Panc1 (cell line): ENCODE measurements at places on chromosomes 7 and 10.

- DNase-seq: no peak
Observed at GRCh38 chr10:30505543-30506298, 71.7 kb downstream of the MAP3K8 start.

DNA sequence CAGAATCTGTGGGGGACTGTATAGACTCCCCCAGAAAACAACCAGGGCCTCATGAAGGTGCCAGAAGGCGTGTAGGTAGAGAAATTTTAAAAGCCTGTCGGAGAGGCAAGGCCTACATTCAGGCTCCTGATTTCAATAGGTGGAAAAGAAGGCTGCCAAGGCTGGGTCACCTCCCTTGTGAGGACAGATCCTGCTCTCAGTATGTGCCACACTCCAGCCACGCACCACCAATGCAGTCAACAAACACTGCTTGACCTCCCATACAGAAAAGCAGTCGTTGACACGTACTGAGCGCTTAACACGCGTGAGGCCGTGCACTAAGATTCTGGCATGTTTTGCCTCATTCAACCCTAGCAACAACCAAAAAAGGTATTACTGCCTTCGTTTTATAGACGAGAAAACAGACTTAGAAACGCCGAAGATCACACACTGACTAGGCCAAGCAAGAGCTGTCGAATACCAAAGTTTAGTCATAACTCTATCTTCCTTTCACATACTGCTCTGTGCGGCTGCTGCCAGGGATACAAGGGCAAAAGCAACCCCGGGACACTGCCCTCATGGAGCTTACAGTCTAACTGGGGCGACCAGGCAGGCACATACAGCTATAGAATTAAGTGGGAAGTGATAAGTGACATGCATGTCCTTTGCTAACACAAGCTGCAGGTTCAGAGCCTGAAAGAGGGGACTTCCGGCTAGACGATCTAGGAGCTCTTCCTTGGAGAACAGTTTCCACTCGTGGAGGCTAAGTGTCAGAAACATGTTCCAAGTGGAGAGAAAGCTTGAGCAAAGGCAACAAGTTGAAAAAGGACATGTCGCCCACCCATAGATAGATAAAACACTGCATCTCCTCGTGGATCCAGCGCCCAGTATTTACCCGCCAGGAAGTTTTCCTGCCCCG is 797 bp upstream of the NKX2-3 start:
- no peak for DNase-seq

DNA sequence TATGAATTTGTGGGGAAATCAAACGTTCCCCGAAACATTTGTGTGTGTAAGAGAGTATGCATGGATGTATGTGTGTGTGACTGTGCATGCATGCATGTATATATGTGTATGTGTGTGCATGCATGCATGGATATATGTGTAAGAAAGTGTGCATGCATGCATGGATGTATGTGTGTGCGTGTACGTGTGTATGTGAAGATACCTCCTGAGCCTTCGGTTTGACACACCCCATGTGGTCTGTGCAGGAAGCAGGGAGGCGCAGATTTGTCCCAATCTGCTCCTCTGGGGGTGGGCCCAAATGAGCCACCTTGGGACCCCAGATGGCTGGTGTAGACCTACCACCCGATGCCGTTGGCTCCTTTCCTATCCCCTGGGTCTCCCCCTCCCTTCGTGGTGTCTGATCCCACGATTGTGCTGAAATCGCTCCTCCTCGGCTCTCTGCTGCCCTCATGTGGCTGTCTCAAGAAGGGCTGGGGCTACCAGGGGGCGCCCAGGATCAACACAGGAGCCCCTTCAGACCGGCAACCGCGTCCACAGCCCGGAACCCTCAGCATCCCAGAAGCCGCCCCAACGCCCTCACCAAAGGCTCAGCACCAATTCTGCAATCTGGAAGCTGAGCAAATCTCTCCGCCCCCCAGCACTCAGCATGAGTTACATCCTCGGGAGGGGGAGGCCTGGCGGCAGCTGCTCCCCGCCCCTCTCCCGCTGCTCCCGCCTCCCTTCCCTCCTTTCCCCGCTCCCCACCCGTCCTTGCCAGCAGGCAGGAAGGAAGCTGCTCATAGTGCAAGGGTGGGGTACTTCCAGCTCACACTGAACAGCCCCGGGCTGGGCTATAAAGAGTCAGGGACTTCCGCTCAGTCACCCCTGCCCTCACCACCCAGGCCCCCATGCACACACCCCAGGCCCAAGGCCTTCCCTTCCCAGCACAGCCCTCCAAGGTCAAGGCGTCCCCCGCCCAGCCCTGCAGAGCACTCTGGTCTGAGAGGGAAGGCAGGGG is 2.3 kb upstream of the NOS3 start:
- DNase-seq: no peak

- no peak for DNase-seq
Observed at GRCh38 chr7:6419310-6419773, 28.4 kb downstream of the DAGLB start.

- no peak for DNase-seq
Observed at GRCh38 chr7:31104361-31105255, 52.5 kb downstream of the ADCYAP1R1 start.

GRCh38 chr10:7817576-7817975 is 729 bp upstream of the TAF3 start:
- DNase-seq: no peak

GRCh38 chr10:285216-285615 is 150.0 kb downstream of the ZMYND11 start:
- DNase-seq: no peak

GRCh38 chr7:50562136-50562535 is 3.1 kb downstream of the DDC start:
- DNase-seq: no peak

GRCh38 chr7:520503-521161 is 986 bp upstream of the PDGFA start:
- DNase-seq: no peak

- no peak for DNase-seq
Observed at GRCh38 chr7:11237742-11238141, 264.1 kb downstream of the PHF14 start.

DNA sequence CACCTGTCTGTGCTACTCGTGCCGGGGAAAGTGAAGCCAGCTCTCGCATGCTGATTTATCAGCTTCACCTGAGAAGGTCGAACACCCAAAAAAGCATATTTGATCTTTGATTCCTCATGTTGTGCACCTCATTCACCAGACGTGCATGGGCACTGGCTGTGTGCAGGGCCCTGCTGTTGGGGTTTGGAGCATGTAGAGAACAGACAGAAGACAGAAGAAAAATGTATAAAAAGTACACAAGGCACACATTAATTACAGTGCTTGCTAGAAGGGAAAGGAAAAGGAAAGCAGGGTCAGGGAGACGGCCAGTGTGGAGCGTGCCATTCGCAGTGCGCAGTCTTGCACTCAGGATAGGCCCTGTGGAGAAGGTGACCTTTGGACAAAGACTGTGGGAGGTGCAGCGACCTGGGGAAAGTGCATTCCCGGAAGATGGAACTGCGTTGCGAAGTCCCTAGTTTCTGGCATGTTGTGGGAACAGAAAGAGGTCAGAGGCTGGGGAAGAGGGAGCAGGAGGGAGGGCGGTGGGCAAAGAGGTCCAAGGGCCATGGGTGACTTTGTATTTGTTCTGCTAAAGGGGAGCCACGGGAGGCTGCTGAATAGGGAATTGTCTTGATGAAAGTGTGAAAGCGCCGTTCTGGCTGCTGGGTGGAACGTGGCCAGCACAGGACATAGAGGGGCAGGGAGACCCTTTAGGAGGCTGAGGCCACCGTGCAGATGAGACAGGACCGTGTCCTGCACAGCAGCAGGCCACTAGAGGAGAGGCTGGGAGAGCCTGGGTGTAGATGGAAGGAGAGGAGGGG is 232.8 kb downstream of the GLRX3 start:
- no peak for DNase-seq

DNA sequence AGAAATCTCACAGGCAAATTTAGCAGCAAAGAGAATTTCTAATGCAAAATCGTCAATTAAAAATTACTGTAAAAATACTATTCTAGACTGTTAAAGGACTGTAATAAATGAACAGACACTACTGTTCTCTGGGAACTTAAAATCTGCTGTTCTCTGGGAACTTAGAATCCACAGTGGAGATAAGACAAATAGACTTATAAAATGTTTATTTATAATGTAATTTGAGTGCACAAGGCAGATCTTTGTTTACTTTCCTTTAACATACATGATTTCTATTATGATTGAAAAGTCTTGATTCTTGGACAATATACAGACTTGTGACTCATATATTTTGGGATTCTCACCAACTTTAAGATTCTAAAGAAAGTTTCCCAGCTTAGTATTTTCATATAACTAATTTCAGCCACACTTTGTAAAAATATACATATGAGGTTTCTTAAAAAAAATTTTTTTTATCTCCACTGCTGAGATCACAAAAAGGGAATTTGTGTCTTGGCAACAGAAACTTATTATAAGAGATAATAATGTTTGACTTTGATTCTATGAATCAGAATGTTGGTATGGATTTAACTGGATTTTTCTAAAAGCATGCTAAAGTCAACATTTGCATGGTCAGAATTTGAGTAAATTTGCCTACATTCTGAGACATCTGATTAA is 166.3 kb upstream of the RHOBTB1 start:
- no peak for DNase-seq

DNA sequence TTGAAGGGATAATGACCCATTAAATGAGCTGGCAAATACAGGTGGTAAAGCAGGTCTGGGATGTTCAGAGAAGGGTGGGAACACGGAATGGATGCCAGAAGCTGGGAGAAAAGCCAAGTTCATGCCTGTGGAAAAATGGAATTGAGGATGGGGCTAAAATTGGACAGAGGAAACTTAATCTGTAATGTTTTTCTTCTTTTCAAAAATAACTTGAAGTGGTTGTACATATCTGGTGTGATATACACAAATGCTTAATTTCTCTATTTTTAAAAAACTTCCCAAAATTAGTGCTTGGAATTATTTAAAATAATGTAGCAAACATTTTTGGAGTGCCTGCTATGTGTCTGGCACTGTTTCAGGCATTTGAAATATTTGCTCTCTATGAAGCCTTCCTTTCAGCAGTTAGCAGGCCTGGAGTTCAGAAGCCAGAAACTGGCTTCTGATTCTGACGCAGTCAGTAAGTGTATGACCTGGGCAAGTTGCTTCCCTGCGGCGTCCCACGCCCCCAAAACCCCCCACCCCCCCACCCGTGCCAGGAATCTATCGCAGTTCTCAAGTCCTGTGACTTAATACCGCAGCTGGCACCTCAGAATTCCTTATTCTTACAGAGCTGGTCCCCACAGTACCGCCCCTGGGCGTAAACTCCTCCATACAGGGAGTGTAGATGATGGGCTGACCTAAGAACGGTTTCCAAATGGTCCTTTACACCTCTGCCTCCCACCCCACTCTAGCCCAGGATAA is 828 bp upstream of the MALSU1 start:
- DNase-seq: no peak

DNA sequence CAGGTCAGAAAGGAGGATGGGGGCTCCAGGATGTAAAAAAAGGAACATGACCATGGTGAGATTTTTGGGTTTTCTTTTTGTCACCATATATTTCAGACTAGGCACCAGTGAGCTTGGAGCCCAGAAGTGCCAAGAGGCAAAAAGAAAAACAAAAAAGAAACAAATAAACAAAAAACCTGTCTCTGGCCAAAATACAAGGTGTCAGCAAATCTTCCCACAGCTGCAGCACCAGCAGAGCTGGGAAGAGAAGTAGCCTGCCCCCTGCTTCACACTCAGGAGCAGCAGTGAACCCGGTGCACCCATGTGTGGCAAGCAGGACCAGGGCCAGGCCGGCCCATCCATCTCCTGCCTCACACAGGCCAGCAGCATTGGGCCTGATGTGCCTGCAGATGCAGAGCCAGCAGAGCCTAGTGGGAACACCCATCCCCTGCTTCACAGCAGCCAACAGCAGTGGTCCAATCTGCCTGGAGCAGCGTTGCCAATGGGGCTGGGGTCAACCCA is 34.7 kb upstream of the C10orf71 start:
- no peak for DNase-seq

- DNase-seq: no peak
Observed at GRCh38 chr7:75966190-75966961, 28.0 kb downstream of the TMEM120A start.

GRCh38 chr10:22554461-22555182 is 159.8 kb downstream of the PIP4K2A start:
- no peak for DNase-seq

- no peak for DNase-seq
Observed at GRCh38 chr10:102068216-102068615, 3.1 kb downstream of the HPS6 start.

GRCh38 chr10:74223755-74224529 is 72.9 kb downstream of the ADK start:
- DNase-seq: peak; percentile 67

DNA sequence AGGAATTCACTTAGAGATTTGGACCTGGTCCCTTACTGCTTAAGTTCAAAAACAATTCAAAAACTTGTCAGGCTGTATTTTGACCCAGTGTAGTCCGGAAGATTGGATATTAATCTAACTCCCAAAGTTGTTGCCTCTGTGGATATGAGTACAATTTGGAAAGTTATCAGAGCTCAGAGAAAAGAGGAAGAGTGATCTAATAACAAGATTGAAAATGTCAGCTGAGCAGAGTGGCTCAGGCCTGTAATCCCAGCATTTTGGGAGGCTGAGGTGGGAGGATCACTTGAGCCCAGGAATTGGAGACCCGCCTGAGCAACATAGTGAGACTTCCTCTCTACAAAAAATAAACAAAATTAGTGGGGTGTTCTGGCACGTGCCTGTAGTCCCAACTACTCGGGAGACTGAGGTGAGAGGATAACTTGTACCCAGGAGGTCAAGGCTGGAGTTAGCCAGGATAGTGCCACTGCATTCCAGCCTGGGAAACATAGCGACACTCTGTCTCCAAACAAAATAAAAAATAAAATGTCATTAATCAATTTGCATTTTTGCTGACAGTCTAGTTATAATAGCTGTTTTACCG is 3.2 kb upstream of the ASCC1 start:
- DNase-seq: no peak

DNA sequence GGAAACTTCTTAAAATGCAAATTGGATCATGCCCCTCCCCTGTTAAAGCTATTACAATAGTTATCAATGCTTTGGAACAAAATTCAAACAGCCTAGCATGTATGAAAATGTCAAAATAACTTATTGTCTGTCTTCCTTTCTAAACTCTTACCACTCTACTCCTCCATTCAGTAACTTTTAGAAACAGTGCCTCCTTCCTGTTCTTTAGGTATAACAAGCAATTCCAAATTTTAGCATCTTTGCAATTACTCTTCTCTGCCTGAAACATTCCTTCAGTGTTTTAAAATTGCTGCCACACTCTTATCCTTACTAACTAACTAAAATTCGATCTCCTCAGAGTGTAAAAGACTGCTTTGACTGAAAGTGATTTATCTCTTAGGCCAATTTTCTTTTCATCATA is 660.4 kb upstream of the LRRTM3 start:
- no peak for DNase-seq

- no peak for DNase-seq
Observed at GRCh38 chr10:50341987-50342386, 90.7 kb upstream of the ASAH2 start.

DNA sequence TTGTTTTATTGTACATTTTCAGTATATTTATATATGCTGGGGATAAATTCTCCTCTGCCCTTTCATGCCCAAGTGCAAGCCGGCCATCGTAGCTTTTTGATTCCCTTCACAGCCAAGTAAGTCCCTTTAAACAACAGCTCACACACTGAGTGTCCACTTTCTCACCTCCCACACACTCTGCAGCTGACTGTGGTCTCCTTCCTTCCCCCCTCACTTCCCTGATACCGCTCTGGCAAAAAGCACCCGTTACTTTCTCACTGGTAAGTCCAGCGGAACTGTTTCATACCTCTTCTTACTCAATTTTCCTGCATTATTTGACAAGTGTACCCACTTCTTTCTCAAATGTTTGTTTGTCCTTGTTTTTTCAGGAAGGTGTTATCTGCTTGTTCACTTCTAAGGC is 35.2 kb downstream of the MGAM start:
- DNase-seq: no peak
